Lung (tissue), 17 donors: ENCODE measurements at places on chromosomes 16 and 17. TPM values are rescaled to one million over a fixed set of nuclear protein-coding genes. Genes with fewer than 3 reads are reported as not detected.

The EVPL gene
- polyA plus RNA-seq = 10.9 TPM

The GRB7 gene
- polyA plus RNA-seq = 13.4 TPM

The C17orf100 gene
- polyA plus RNA-seq = 3.6 TPM

The ZNF469 gene
- 0.67 TPM for polyA plus RNA-seq

DNA sequence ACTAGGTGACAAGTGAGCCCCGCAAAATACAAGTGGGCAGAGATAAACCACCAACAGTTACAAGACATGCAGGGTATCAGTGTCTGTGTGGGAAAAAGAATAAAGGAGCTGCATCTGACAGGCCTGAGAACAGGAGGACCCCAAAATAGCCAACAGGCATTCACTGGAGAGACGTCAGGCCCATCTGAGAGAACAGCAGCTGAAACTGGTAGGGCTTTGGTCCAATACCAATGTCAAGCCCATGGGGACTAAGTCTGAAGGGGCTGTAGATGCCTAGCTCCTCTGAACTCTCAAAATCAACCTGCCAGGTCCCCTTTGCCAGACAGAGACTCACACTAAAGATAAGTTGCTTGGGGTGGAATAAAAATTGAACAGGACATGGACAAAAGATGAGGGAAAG is 30.5 kb upstream of the TANC2 start:
- no peak for DNase-seq
- H3K4me1 ChIP-seq = no peaks in the 10 kb centered on the region
- H3K4me3 ChIP-seq = no peak overlapping the region
- no peaks in the 10 kb centered on the region for H3K27me3 ChIP-seq
- H3K36me3 ChIP-seq = no peaks in the 10 kb centered on the region
- H3K27ac ChIP-seq = no peak overlapping the region

The KRTAP4-3 gene
- polyA plus RNA-seq = not detected

The SMIM36 gene
- polyA plus RNA-seq = not detected

The SOST gene
- 0.02 TPM for polyA plus RNA-seq

The AKAP10 gene
- 11.7 TPM for polyA plus RNA-seq

GRCh38 chr17:63275318-63275970 is 170.7 kb downstream of the CYB561 start:
- H3K27ac ChIP-seq = no peak overlapping the region
- DNase-seq = no peak
- H3K4me1 ChIP-seq = peaks cover 8% of the 10 kb centered on the region
- no peaks in the 10 kb centered on the region for H3K27me3 ChIP-seq
- H3K36me3 ChIP-seq = peaks cover 2% of the 10 kb centered on the region

DNA sequence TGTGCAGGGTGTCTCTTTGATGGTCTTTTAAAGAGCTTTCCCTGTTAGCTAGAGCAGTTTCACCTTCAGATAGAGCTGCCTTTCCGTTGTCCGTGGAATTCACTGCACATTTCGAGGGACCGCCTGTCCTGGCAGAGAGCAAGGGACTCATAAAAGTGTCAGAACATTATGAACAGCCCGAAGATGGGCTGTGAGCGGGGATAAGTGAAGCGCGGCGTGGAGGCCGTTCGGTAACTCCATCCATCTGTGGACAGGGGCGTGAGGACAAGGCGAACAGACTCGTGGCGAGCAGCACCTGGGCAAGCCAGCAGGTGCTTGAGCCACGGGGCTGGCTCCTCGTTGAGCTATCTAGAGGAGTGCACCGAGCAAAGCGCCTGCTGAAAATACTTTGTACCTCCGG is 371.2 kb downstream of the MAF start:
- no peaks in the 10 kb centered on the region for H3K4me1 ChIP-seq
- no peaks in the 10 kb centered on the region for H3K36me3 ChIP-seq
- H3K27ac ChIP-seq = no peak overlapping the region
- no peaks in the 10 kb centered on the region for H3K27me3 ChIP-seq
- no peak overlapping the region for H3K4me3 ChIP-seq

The KRT40 gene
- 0.31 TPM for polyA plus RNA-seq

The SLC6A2 gene
- 0.02 TPM for polyA plus RNA-seq

DNA sequence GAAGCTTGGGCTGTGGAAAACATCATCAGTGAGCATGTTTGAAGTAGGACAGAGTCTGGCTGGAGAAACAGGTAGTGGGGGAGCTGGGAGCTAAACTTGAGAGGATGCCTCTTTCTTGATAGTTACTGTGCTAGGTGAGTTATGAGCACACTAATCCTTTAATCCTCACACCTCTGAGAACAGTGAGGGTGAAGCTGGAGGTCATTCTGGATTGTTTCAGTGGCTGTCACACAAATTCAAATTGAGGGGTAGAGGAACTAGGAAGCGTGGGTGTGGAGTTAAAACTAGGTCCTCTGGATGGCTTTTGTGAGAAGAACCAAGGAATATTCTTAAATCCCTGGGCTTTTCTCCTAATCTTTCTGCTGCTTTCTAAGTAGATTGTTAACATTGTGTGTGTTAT is 3.3 kb downstream of the AKAP1 start:
- no peak for DNase-seq
- peaks cover 3% of the 10 kb centered on the region for H3K36me3 ChIP-seq
- H3K27me3 ChIP-seq = no peaks in the 10 kb centered on the region
- H3K4me1 ChIP-seq = peaks cover 5% of the 10 kb centered on the region

DNA sequence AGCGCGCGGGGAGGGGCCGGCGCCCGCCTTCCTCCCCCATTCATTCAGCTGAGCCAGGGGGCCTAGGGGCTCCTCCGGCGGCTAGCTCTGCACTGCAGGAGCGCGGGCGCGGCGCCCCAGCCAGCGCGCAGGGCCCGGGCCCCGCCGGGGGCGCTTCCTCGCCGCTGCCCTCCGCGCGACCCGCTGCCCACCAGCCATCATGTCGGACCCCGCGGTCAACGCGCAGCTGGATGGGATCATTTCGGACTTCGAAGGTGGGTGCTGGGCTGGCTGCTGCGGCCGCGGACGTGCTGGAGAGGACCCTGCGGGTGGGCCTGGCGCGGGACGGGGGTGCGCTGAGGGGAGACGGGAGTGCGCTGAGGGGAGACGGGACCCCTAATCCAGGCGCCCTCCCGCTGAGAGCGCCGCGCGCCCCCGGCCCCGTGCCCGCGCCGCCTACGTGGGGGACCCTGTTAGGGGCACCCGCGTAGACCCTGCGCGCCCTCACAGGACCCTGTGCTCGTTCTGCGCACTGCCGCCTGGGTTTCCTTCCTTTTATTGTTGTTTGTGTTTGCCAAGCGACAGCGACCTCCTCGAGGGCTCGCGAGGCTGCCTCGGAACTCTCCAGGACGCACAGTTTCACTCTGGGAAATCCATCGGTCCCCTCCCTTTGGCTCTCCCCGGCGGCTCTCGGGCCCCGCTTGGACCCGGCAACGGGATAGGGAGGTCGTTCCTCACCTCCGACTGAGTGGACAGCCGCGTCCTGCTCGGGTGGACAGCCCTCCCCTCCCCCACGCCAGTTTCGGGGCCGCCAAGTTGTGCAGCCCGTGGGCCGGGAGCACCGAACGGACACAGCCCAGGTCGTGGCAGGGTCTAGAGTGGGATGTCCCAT is 232.8 kb downstream of the SEC14L1 start:
- H3K36me3 ChIP-seq = no peaks in the 10 kb centered on the region
- H3K27ac ChIP-seq = peak overlapping the region; percentile 96
- peak; percentile 64 for DNase-seq
- H3K4me3 ChIP-seq = peak overlapping the region; percentile 62

The KAT2A gene
- 28.3 TPM for polyA plus RNA-seq

- peaks cover 17% of the 10 kb centered on the region for H3K4me1 ChIP-seq
- no peak overlapping the region for H3K4me3 ChIP-seq
- no peaks in the 10 kb centered on the region for H3K36me3 ChIP-seq
- no peak for DNase-seq
These were observed 142.3 kb downstream of the ZFHX3 start for GRCh38 chr16:72905581-72905980.

- peak overlapping the region; percentile 91 for H3K27ac ChIP-seq
- no peak for DNase-seq
- H3K4me3 ChIP-seq = no peak overlapping the region
- H3K27me3 ChIP-seq = no peaks in the 10 kb centered on the region
These were observed 5.0 kb upstream of the CCDC57 start for GRCh38 chr17:82217530-82218204.

The NPB gene
- 0.44 TPM for polyA plus RNA-seq

GRCh38 chr17:37506678-37507077 is 17.0 kb downstream of the DUSP14 start:
- H3K36me3 ChIP-seq = no peaks in the 10 kb centered on the region
- H3K4me3 ChIP-seq = no peak overlapping the region
- no peak overlapping the region for H3K27ac ChIP-seq
- no peaks in the 10 kb centered on the region for H3K4me1 ChIP-seq

The USP32 gene
- 18.2 TPM for polyA plus RNA-seq

The VPS4A gene
- 31.8 TPM for polyA plus RNA-seq

GRCh38 chr17:65670667-65671371 is 109.4 kb upstream of the AXIN2 start:
- no peak for DNase-seq
- H3K27me3 ChIP-seq = no peaks in the 10 kb centered on the region
- H3K36me3 ChIP-seq = no peaks in the 10 kb centered on the region
- no peak overlapping the region for H3K27ac ChIP-seq
- H3K4me3 ChIP-seq = no peak overlapping the region
- H3K4me1 ChIP-seq = peaks cover 9% of the 10 kb centered on the region

DNA sequence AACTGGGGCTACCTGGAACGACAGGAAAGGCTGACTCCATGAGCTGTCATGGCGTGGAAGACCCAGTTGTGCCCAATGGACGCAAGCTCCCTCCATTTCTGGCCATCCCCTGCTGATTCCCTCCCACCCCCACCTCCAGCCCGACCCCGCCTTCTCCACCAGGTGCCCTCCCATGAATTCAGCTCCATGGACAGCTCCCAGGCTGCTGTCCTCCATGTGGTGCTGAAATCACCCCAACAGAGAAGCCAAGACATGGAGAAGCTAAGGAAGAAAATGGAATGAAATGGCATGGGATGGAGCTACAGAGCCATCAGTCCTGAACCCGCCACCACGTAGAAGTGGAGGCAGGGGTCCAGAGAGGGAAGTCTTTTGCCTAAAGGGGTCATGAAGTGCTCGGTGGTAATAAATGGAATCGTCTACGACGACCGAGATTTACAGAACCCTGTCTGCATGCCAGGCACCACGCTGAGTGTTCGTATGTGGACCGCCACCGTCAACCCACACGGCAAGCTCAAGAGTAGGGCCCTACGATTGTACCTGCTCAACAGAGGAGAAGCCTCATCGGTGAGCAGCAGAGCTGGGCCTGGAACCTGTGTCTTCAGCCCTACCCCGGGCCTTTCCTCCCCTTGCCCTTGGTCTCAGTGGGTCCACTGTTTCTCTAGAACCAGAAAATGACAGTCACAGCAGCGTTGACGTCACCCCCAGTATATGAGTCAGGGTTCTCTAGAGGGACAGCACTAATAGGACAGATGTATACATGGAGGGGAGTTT is 9.3 kb upstream of the ZC3H18 start:
- no peaks in the 10 kb centered on the region for H3K27me3 ChIP-seq
- no peak overlapping the region for H3K4me3 ChIP-seq
- no peak overlapping the region for H3K27ac ChIP-seq
- DNase-seq = peak; percentile 41
- H3K4me1 ChIP-seq = peaks cover 5% of the 10 kb centered on the region
- no peaks in the 10 kb centered on the region for H3K36me3 ChIP-seq

The KRT27 gene
- 1.5 TPM for polyA plus RNA-seq

GRCh38 chr17:51597345-51597744 is 337.0 kb downstream of the UTP18 start:
- H3K36me3 ChIP-seq = no peaks in the 10 kb centered on the region
- no peak for DNase-seq
- H3K4me1 ChIP-seq = no peaks in the 10 kb centered on the region
- H3K4me3 ChIP-seq = no peak overlapping the region
- no peaks in the 10 kb centered on the region for H3K27me3 ChIP-seq
